ENCODE measurements at places on chromosomes 4 and X.

- DNase-seq: no peak
Observed at GRCh38 chrX:68648960-68649359, 1.5 kb downstream of the STARD8 start.

GRCh38 chr4:106493086-106493485, 124.5 kb upstream of the GIMD1 start:
- no peak for DNase-seq

DNA sequence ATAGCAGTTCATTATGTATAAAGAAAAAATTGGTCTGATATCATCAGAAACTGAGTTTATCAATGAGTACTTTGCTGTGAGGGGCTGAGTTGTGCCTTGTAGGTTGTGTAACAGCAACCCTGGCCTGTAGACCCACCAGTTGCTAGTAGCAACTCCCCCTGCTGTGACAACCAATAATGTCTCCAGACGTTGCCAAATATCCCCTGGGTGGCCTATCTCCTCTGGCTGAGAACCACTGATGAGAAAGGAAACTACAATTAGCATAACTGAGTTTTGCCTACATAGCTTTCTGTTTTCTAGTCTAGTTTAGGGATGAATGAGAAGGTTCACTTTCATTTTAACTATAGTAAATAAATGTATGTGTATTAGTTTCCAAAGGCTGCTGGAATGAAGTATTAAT, 234.1 kb downstream of the CPE start:
- no peak for DNase-seq

DNA sequence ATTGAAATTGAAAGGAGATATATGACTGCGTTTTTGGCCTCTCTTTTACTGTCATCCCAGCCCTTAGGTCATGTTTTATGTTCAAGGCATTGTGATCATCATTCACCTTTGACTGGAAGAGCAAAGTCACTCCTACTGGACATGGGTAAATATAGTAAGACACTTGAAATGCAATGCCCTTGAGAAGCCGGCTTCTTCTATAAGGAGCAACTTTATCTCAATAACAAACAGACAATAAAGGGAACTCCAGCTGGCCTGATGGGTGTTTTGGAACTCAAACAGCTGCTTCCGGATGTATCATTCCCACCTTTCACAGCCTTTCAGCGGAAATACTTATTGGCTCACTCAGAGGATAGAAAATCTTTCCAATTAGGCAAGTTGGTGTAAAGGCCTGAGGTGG, 65.1 kb upstream of the C4orf54 start:
- DNase-seq: no peak

- peak; percentile 18 for DNase-seq
Observed at GRCh38 chrX:75155827-75156525, at the start of gene ABCB7. Gene ABCB7, minus strand, starts transcription at chrX:75156283. Its CDS starts 11 bp downstream, at chrX:75156272.

DNA sequence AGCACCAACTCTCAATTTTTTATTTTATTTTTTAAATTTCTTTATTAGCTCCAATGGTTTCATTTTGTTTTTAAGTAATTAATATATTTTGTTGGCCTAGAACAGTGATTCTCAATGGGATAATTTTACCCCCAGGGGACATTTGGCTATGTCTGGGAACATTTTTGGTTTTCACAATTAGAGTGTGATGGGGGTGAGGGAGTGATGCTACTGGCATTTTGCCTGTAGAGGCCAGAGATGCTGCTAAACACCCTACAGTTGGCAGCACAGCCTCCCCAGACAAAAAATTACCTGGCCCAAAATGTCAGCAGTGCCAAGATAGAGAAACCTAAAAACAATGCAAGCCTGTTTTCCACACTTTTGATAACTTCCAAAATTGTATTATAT, 64.6 kb downstream of the HHIP start:
- no peak for DNase-seq

- no peak for DNase-seq
Observed at GRCh38 chr4:100581337-100581736, 63.5 kb upstream of the EMCN start.

GRCh38 chr4:41396869-41397268, 140.1 kb downstream of the UCHL1 start:
- DNase-seq: no peak

DNA sequence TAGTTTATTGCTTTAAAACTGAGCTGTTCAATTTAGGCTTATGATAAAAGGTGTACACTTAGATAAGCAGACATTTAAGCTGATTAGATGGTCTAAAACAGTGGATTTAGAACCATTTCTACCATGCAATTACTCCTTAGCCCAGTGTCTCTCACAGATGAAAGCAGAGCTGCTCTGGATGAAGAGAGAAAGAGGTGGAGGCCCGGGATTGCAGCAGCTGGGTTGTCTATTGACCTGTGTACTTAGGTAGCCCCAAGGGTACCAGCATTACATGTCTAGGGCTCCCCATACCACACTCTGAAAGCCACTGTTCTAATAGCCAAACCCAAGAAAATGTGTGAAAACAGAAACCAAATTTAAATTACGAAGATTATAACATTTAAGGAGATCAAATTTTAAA, 86.0 kb upstream of the GIMD1 start:
- DNase-seq: no peak

- no peak for DNase-seq
Observed at GRCh38 chrX:142184756-142185602, 20.1 kb downstream of the MAGEC2 start.

DNA sequence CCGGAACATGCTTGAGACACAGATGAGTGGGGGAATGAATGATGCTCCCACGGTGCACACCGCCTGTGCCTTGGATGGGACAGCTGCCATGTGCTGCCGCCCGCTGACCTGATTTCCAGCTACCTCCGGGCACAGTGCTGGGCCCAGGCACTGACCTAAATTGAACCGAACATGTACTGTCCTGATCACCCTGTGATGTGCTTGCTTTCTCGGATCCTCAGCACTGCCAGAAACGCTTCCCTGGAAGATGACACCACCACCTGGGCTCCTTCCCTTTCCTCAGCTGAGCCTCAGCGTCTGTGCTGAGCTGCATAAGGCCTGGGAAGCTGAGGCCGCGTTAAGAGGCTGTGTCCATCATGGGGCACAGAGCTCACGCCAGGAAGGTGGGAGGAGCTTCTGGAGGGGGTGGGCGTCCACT, 39.3 kb upstream of the MXD4 start:
- no peak for DNase-seq

DNA sequence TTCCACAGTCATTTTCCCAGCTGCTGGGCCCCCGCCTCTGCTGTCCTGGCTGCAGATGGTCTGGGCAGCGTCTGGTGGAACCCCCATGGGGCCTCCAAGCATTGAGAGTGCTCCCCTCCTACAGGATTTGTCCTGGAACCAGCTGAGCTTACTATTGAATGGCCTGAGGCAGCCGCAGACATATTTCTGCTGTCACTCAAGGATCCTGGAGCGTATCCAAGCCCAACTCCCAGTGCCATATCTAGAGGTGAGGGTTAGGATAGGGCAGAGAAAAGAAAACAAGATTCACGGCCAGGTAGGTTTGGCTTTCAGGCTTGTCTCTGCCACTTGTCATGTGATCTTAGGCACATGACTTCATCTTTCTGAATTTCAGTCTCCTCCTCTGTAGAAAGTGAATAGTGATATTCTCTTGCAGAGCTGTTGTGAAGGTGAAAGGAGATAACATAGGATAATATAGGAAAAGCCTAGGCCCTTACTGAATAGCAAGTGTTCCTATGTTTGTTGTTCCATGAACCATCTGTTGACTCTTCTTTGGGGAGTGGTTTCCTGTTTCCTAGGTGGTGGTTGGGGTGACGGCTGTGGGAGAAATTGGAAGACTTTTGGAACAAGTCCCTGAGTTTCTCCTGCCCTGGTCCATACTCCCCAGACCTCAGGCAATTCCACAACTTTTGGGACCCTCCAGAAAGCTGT, 52.3 kb downstream of the SEPSECS start:
- no peak for DNase-seq

GRCh38 chrX:132022198-132022966, 720 bp upstream of the STK26 start:
- DNase-seq: no peak

GRCh38 chr4:48237996-48238645, 31.5 kb downstream of the TEC start:
- no peak for DNase-seq

DNA sequence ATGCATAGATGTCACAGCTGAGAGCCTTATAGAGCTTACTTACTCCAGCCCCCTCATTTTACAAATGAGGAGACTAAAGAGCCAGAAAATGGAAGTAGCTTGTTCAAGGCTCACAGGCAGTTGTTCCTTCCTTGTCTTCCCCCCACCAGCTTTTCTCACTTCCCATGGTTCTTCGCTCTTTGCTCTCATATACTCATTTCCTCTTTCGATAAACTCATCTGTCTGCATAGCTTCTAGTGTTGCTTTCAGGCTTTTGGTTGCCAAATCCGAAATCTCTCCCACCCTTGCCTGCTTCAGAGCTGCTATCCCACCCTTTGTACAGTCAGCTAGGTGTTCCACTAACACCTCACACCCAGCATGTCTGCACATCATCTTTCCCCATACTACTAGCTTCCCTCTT, 25.0 kb upstream of the GJB1 start:
- no peak for DNase-seq

GRCh38 chrX:51694254-51694653, 11.6 kb upstream of the CENPVL2 start:
- DNase-seq: no peak

DNA sequence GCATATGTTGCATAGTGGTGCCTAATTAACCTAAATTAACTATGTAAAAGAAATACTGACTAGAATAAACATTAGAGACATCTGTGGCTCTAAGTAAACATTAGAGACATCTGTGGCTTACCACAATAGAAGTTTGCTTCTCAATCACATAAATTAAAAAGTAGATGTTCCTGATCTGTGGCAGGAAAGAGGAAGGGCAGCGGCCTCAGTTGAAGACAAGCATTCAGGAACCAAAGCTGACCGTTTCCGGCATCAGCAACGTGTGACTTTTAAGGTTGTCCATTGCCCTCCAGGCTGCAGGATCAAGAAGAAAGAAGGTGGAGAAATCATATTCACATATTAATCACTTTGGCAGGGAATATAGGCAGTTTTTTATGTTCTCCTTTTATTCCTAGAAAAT, 336.3 kb upstream of the TRAM1L1 start:
- DNase-seq: no peak

GRCh38 chr4:102387552-102388150, 42.4 kb upstream of the SLC39A8 start:
- no peak for DNase-seq

DNA sequence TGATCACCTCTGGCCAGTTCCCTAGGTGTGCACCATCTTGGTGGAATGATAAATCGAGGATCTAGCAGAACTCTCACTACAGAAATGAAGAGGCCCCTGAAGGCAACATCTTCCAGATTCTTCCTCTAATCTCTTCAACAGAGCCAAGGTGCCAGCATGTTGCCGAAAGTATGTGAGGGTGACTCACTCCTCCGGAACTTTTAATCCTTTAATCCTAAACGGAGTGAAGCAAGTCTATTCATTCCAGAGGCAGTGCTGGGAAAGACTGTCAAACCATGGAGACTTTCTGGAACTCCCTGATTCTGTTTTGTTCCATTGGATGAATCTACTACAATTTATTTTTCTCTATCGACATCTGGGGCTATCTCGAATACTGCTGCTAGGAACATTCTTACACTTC, 68.7 kb downstream of the SUPT20HL2 start:
- DNase-seq: no peak

DNA sequence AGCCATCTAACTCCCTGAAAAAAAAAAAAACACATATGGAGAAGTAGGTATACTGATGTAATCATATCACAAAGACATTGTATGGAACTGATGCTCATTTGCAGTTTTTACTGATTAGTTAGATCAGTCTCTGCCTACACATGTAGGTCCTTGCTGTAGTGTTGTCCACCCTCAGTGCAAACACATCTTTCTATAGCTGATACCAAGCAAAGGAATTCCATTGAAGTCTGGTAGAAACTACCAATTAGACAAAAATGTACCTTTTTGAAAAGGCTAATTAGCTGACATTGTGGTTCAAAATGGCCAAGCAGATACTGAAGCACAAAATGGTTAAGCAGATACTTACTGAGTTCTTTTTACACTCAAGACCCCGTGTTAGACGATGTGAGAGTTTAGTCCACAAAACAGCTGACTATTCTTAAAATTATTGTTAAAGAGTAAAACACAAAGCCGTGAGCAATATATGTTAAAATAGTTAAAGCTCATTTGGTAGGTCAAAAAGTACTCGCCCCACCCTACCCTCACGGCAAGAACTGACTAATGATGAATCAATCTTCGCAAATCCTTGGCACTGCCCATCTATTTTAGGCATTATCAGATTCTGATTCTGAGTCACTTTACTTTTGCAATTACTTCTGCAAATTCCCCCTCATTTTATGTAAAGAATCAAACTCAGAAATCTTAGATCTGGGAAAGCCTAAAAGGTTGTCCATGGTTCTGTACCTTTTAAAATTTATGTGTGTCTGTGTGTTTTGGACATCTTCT, 40.4 kb downstream of the COL4A6 start:
- DNase-seq: no peak

- DNase-seq: no peak
Observed at GRCh38 chr4:82643994-82644733, 82.4 kb upstream of the TMEM150C start.
